ENCODE measurements at places on chromosomes 16 and 17. TPM values are rescaled to one million over a fixed set of nuclear protein-coding genes. Genes with fewer than 3 reads are reported as not detected.

MYADML2 gene
- total RNA-seq, result not detected

NSRP1 gene
- 20.0 TPM for total RNA-seq

ACE gene
- total RNA-seq, result 9.6 TPM

ZNF597 gene
- total RNA-seq, result 1.7 TPM

PRAC2 gene
- total RNA-seq, result not detected

Measured in esophagus muscularis mucosa (tissue), 4 donors.